HCT116 (cell line): ENCODE measurements at places on chromosomes 7 and 10. TPM values are rescaled to one million over a fixed set of nuclear protein-coding genes. Genes with fewer than 3 reads are reported as not detected.

Gene CRYGN
- not detected for total RNA-seq

Gene RET
- 5.9 TPM for total RNA-seq

- no peak for DNase-seq
Measured at GRCh38 chr10:113967126-113967525, 76.5 kb upstream of the ADRB1 start.

DNA sequence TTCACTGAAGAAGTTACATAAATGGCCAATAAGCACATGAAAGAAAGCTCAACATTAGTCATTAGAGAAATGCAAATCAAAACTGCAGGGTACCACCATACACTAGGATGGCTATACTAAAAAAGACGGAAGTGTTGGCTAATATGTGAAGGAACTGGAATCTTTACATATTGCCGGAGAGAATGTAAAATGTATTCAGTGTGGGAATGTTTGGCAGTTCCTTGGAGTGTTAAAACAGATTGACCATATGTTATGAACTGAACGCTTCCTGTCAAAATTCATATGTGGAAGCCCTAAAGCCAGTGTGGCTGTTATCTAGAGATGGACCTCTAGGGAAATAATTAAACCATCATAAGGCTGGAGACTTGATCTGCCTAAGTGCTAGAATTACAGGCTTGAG is 33.1 kb downstream of the SUV39H2 start:
- no peak for DNase-seq

- no peak for DNase-seq
Measured at GRCh38 chr10:74021248-74022055, 23.5 kb downstream of the VCL start.
